Mucosa of descending colon (tissue), 3 donors: ENCODE measurements at places on chromosomes 6 and 20. TPM values are rescaled to one million over a fixed set of nuclear protein-coding genes. Genes with fewer than 3 reads are reported as not detected.

Gene ATG5
- 51.6 TPM for total RNA-seq

DNA sequence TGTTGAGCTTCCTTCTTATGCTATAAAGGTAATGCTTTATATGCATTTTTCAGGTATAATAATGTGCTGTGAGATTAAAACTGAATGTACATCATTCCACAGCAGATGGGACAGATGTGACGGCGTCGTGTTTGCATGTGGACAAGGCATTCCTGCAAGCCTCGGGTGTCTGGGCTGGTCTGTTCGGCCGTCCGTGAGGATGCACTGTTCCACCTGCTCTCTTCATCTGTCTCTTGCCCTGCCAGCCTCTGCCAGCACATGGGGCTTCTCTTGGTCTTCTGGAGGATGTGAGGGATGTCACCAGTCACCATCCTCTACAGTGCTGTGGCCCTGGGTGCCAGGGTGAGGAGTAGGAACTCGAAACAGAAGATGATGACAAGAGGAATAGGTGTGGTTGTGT is 223.2 kb downstream of the ERMARD start:
- DNase-seq: no peak

GRCh38 chr6:84061174-84061573 is 27.6 kb downstream of the MRAP2 start:
- DNase-seq: no peak

Gene DNAAF9
- total RNA-seq: 1.9 TPM

- no peak for DNase-seq
Measured at GRCh38 chr20:36017048-36017951, 48.9 kb downstream of the CNBD2 start.

GRCh38 chr6:5234874-5235273 is 25.9 kb downstream of the LYRM4 start:
- no peak for DNase-seq

GRCh38 chr6:139174961-139175360 is 40.1 kb downstream of the HECA start:
- DNase-seq: no peak

DNA sequence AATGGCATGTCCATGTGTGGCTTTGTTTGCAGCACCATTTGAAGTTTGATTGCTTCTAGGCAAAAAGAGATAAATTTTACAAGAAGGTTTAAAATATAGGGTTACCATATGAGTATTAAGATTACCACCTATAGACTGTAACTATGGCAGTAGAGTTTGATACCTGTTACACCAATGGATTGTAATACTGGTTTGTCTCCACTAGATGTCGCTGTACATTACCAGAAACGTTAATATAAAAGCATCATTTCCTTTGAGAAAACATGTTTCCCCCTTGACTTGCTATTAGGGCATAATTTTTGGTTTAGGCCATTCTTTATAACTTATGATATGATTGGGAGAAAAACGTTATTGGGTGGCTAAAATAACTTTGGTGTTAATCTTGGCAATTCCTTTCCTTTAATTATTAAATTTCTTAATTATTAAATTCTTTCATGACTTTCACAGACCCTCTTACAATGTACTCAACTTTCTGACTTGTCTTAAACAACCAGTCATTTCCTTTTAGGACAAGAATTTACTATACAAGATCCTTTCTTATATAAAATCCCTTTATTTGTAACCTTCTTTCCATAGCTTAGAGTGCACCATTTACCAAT is 42.8 kb downstream of the HLA-DPB1 start:
- no peak for DNase-seq

DNA sequence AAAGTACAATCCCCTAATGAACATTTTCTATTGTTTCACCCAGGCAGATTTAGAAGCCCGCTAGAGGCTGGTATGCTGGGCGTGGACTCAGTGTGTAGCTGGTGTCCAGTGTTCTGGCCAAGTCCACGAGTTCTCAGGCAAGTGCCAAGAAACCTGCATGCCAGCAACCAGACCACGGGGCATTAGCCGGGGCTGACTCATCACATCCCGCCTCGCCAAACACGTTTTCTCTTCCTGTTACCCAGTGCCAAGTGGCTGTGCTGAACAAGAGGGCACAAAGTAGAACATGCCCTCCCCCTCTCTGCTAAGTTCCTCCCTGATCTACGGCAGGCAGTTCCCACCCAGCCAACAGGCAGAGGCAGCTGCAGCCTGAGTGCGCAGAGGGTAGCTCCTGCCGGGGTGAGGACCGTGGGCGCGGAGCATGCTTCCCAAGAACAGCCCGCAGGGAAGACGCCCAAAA is 29.6 kb downstream of the RAMACL start:
- peak; percentile 52 for DNase-seq

Gene REM1
- total RNA-seq: 0.46 TPM

- no peak for DNase-seq
Measured at GRCh38 chr6:20906945-20907344, 372.7 kb downstream of the CDKAL1 start.

Gene RNF217
- total RNA-seq: 15.0 TPM

Gene HMGA1
- 176 TPM for total RNA-seq

DNA sequence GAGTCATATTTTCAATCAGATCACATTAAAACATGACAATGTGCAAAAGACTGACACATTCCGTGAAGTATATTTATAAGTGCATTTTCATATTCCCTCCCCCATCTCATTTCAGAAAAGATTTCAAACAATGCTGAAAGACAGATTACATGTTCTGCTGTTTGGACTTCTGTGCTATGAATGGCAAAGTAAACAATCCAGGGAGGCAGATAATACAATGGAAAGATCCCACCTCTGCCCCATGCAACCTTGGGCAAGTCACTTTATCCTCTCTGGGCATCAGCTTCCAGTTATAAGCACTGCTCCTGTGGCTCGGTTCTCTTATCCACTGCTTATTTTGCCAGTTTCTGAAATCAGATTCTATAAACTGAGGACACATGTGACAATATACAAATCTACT is 110.2 kb downstream of the RCAN2 start:
- no peak for DNase-seq

DNA sequence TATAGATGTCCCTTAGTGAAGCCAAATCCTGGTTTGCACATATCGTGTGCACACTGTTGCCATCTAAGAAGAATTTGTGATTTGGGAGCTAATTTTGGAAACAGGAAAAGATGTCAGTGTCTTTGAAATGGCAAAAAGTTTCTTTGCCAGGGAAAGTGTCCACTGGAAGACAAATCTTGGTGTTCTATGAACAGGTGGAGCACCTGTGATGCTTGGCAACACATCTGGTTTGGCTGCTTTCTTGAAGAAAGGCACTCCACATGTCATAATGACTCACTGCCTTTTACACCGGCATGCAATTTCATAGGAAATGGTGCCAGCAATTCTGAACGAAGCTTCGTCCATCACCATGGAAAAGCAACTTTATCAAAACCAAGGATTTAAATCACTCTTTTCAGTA is 1040.0 kb upstream of the MAP3K7 start:
- DNase-seq: no peak

DNA sequence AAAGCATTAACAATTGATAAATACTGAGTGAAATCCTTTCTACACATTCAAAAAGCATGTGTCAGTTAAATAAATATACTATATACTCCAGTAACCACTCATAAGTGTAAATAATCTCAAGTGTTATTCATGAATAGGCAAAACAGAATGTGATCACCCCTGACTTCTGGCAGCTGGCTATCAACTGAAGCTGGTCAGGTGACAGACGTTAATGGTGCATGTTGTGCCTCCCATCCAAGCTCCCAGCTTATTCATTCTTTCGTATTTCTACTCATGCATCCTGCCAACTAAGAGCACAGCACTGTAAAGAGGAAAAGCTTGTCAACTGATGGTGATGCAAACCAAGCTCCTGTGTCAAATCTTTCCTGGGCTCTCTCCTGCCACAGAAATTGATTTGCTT is 7.7 kb downstream of the PSMB1 start:
- DNase-seq: no peak

Gene C6orf58
- not detected for total RNA-seq

Gene TCP11
- not detected for total RNA-seq

Gene TNF
- 1.7 TPM for total RNA-seq

GRCh38 chr6:451336-451735 is 59.8 kb downstream of the IRF4 start:
- DNase-seq: no peak

GRCh38 chr20:35254448-35254999 is 23.4 kb downstream of the MMP24OS start:
- DNase-seq: no peak

DNA sequence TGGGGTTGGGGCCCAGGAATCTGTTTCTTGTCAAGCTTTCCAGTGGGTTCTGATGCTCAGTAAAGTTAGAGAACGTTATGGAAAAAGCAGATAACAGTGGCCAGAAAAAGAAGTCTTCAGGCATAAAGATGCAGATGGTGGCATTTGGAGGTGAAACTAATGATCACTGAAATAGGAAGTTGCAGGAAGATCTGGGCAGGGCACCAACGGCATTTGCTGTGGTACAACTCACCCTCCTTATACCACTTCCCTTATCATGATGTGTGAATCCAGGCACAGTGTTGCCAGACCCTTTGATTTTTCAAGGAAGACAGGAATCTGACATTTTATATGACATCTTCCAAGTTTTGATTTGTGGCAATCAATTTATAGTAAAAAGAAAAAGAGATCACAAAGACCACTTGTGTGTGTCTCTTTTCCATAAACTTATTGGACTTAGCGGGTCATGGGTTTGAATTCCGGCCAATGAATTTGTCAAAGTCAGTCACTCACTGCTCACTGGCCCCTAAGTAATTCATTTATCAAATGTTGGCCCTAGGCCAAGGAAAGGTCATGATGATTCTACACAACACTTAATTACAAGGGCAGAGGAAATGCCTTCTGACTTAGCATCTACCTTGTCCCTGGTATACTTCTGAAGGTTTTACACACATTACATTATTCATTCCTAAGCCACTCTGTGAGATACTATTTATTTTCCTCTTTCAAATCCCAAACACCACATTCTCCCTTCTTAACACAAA is 37.6 kb downstream of the LAMP5 start:
- no peak for DNase-seq

- DNase-seq: no peak
Measured at GRCh38 chr6:20955131-20955530, 420.9 kb downstream of the CDKAL1 start.

DNA sequence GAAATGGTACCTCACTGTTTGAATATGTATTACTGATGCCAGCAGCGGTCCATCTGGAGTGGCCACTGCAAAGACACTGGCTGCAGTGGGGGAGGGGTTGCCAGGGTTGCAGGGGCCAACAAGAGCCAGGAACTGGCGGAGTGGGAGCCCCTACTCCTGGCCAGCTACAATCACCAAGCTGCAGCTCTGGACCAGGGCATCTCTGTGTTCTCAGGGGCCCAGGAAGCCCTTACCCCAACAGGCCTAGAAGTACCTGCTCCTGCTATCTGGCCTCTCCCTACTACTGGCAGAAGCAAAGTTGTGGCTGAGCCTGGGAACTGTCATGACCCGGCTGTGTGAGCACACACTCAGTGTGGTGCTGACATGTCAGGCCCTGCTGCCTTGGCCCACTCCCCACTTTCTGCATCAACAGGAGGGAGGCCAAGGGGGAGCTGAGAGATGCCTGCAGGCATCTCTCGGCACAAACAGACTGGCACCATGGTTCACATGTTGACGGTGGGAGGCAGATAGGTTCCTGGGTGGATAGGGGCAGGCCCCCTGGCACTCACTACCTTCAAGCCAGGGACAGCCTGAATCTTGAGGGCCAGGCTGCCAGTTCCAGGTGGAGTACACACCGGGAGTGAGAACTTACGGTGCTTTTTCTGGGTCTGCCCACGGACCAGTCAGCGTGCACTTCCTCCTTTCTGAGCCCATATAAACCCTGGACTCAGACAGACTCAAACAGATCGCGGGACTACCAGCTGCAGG is 1188.0 kb downstream of the GRIK2 start:
- peak; percentile 27 for DNase-seq

- no peak for DNase-seq
Measured at GRCh38 chr20:38674765-38675133, 49.5 kb upstream of the SLC32A1 start.

Gene ANKEF1
- 6.1 TPM for total RNA-seq

DNA sequence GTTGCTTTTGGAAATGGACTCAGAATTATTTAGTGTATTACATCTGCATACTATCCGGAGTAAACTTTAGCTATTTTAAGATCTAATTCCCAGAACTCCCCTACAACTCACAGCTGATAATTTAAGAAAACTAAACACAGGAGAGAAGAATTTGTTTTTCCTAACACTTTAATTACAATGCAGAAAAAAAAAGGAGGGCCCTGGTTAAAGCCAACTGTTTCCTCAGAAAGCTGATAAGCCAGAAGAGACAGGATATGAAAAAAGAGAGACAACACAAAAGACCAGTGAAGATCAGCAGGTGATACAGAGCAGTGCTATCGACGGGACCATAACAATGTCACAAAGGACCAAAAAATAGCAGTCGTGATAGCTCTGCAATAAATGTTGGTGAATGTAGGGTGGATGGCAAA is 5.8 kb downstream of the IFNGR1 start:
- no peak for DNase-seq

GRCh38 chr6:142213402-142213801 is 66.3 kb downstream of the VTA1 start:
- no peak for DNase-seq

GRCh38 chr6:150143516-150144293 is 861 bp downstream of the PPP1R14C start:
- peak; percentile 49 for DNase-seq

DNA sequence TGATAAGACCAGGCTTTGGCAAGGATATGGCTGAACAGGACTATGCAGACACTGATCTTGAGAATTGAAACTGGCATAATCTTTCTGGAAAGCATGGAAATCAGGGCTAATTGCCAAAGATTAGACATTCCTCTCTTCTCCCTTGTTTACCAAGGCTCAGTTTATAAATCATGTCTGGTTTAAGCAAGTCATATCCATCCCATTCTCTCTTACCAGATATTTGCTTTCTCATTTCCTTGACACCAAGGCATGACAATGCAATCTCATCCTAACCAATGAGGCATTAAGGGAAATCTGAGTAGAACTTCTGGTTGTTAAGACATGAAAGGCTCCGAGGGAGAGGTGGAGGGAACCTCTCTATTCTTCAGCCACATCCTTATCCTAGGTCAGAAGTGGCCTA is 110.3 kb upstream of the CEP85L start:
- no peak for DNase-seq

Gene WFDC10B
- total RNA-seq: 0.73 TPM

Gene PROKR2
- not detected for total RNA-seq

DNA sequence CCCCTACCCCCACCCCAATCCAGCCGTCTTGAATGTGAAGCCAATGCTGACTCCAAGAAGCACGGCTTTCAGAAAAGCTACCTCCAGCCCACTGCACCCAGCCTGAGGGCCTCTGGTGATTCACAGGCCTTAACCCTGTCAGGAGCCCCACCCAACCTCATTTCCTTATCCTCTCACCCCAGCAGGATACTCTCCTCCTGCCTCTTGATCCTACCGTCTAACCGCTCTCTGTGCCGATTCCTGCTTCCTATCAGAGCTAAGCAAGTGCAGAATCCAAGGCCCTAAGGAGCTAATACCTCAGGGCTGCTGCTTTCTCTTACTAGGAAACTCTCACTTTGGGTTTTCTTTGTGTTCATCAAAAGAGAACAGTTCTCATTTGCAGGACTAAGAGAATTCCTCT is 47.2 kb downstream of the TRERF1 start:
- DNase-seq: peak; percentile 56

- DNase-seq: no peak
Measured at GRCh38 chr20:13251106-13251903, 30.2 kb downstream of the ISM1 start.

GRCh38 chr6:115221198-115221597 is 839.5 kb downstream of the FRK start:
- no peak for DNase-seq

Gene GOPC
- 31.4 TPM for total RNA-seq
